Left ventricle myocardium superior (tissue), 1 donor: ENCODE measurements at places on chromosomes 3 and 15. TPM values are rescaled to one million over a fixed set of nuclear protein-coding genes. Genes with fewer than 3 reads are reported as not detected.

GRCh38 chr3:36244728-36245127, 135.6 kb upstream of the STAC start:
- no peak for DNase-seq

GRCh38 chr3:157107644-157108133, 52.3 kb downstream of the CCNL1 start:
- no peak for DNase-seq

- no peak for DNase-seq
Observed at GRCh38 chr15:91953432-91953831, 99.9 kb downstream of the SLCO3A1 start.

DNA sequence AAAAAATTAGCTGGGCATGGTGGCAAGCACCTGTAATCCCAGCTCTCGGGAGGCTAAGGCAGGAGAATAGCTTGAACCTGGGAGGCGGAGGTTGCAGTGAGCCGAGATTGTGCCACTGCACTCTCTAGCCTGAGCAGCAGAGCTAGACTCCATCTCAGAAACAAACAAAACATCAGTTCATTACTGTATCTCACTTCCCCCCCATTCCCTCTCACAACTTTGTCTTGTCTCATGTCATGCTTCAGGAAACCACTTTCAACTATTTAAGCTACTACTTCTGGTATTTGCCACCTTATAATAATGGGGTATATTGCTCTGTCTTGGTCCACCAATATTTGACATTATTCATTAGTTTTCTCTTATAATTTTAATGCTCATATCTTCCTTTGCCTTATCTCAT, 26.2 kb downstream of the PIK3CA start:
- DNase-seq: no peak

- DNase-seq: no peak
Observed at GRCh38 chr15:34154725-34155204, 52.9 kb downstream of the PGBD4 start.

DNA sequence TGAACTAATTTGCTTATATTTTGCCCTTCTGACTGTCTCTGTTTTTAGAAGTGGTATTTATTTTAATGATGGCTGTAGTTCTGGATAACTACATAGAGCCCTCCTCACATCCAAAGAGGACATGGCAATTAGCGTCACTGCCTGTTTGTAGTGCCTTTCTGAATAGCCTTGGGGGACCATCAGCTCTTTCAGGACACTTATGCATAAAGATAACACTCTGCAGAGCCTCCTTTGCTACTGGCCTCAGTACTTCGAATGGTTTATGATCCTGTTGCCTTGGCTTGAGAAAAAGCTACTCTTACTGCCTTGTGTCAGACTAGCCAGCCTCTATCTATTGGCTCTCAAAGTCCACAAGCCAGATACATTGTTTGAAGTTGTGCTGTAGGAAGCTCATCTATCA, 105.4 kb upstream of the SPRED1 start:
- DNase-seq: no peak

The INKA1 gene
- total RNA-seq: 1.7 TPM

DNA sequence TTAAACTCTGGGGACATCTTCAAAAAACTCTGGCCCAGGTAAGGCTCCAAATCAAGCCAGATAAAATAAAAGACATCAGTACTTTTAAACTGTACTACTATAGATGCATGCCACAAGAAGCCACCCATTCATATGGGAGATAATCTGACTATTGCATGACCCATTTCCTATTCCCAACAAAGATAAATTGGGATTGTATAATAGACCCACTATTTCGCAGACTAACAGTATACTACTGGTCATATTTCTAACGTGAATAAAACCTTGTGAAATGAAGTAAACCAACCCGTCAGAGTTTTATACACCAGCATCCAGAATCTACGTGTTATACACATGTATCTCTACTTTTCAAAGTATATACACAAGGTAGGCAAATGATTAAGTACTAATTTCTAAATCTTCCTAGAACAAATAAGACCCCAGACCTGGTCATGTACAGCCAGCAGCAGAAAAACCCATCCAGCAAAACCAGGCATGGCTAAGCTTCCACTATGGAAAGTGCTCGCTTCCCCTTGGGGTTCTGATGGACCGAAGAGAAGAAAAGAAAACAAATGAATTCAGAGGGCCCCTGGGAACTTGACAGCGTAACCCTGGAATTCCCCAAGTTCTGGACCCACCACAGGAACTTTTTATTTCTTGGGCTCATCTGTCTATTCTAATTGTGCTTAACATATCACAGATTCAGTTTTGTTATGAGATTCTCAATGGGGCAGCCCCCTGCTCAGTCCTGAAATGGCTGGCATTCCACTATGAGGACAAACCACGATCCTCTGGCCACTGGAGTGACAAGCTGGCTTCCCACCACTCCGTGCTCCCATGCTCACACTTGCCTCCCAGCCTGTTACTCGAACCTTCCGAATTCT, 69.1 kb downstream of the MB21D2 start:
- DNase-seq: no peak

The CHRD gene
- 4.6 TPM for total RNA-seq

- DNase-seq: no peak
Observed at GRCh38 chr15:93932164-93932776, 299.1 kb upstream of the MCTP2 start.

DNA sequence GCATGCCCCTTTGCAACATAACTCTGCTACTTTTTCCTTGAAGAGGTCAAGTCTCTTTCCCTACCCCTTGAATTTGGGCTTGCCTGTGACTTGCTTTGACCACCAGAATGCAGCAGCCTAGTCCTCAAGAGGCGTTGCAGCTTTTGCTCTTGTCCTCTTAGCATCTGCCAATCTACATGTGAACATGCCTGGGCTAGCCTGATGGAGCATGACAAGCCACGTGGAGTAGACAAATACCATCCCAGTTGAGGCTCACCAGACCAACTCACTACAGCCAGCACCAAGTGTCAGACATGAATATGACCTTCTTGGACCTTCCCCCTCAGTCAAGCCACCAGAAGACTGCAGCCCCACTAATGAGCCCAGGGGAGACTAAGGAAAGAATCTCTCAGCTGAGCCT, 32.9 kb downstream of the AMOTL2 start:
- no peak for DNase-seq

The CD96 gene
- 0.32 TPM for total RNA-seq

DNA sequence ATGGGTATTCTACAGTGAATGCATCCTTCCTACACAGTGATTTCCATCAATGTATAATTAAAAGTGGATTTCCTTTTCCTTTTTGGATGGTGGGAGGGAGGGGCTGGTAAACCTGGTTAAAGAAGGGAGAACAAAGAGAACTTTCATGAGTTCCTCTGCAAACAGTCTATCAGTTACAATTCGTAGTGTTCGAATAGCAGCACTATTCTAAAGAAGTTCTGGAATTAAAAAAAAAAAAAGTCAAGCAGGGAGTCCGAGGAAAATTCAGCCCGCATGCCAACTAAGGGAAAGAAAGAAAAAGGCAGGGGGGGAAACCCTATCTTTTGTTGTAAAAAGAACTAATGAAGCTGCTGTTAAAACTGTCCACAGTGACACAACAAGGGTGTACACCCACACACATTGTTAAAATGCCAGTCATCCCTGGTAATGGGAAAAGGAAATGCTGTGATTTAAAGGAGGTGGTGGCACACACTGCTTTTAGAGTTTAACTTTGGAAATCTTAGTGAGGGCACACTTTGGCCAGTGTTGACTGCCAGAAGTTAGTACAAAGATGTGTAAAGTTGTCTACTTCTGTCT, 521.2 kb downstream of the ZIC1 start:
- no peak for DNase-seq

The SERPINI2 gene
- total RNA-seq: not detected

The SERINC4 gene
- not detected for total RNA-seq

GRCh38 chr3:57043518-57043917, 16.9 kb upstream of the SPATA12 start:
- no peak for DNase-seq

The ALDH1A2 gene
- 10.4 TPM for total RNA-seq
